ENCODE measurements at places on chromosomes 7 and 10.
A peak's percentile ranks its signal among the peaks of the same experiment; 100 is the strongest.

DNA sequence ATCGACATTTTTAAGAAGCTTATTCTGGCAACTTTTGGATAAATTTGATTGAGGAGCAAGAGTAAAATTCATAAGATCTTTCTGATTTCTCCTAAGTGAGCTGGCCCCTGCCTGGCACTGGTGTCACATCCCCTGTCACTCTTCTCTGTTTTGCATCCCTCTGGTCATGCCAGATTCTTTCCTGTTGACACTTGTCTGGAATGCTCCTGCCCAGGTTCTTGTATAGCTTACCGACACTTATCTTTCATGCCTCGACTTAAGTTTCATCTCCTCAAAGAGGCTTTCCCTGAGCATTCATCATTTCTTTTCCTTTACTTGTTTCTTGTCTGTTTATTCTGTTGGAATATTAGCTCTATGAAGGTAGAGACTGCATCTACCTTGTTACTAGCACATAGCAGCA lies 22.2 kb upstream of the AASS start:
- DNase-seq, result no peak

- DNase-seq, result peak; percentile 19
These were observed at the start of gene CHPF2 for GRCh38 chr7:151232091-151232916. Gene CHPF2 (plus strand): TSS chr7:151232483. CDS start chr7:151234012, 1,529 bp downstream.

- DNase-seq, result no peak
These were observed 29.6 kb upstream of the ZNF488 start for GRCh38 chr10:47413531-47414226.

DNA sequence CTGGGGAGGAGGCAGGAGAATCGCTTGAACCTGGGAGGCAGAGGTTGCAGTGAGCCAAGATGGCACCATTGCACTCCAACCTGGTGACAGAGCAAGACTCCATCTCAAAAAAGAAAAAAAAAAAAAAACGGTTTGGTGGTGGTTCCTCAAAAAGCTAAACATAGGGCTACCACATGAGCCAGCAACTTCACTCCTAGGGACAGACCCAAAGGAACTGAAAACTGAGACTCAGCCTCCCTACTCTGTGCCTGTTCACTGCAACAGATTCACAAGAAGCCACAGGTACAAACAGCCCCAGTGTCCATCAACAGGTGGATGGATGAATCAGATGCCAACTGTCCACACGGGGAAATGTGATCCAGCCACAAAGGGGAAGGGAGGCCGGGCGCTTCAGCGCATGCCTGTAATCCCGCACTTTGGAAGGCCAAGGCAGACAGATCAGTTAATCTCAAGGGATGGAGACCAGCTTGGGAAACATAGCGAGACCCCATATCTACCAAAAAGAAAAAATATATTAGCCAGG lies 79.1 kb upstream of the TNRC18 start:
- DNase-seq, result no peak

GRCh38 chr7:50742401-50742800 lies 40.3 kb downstream of the GRB10 start:
- no peak for DNase-seq

GRCh38 chr7:118232837-118233236 lies 8.3 kb downstream of the ANKRD7 start:
- peak; percentile 26 for DNase-seq

- DNase-seq, result no peak
These were observed 37.6 kb upstream of the TCF7L2 start for GRCh38 chr10:112912410-112912928.

- DNase-seq, result no peak
These were observed 51.1 kb downstream of the ELFN1 start for GRCh38 chr7:1721047-1721690.

DNA sequence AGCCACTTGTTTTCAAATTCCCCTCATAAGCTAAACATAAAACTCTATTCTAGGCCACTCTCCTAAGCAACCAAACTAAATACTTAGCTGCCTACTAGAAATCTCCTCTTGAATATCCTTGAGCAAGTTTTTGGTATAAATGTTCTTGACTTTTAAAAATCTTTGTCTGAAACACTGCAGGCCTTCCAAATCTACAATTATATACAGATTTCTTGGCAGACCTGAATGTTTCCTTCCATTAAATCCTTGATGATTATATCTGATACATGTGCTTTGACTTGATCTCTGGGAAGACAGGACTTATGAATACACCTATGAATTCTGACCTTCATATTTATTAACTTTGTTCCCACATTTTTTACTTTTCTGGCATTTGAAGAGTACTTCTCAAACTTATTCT lies 314.5 kb downstream of the CACNA2D1 start:
- no peak for DNase-seq

DNA sequence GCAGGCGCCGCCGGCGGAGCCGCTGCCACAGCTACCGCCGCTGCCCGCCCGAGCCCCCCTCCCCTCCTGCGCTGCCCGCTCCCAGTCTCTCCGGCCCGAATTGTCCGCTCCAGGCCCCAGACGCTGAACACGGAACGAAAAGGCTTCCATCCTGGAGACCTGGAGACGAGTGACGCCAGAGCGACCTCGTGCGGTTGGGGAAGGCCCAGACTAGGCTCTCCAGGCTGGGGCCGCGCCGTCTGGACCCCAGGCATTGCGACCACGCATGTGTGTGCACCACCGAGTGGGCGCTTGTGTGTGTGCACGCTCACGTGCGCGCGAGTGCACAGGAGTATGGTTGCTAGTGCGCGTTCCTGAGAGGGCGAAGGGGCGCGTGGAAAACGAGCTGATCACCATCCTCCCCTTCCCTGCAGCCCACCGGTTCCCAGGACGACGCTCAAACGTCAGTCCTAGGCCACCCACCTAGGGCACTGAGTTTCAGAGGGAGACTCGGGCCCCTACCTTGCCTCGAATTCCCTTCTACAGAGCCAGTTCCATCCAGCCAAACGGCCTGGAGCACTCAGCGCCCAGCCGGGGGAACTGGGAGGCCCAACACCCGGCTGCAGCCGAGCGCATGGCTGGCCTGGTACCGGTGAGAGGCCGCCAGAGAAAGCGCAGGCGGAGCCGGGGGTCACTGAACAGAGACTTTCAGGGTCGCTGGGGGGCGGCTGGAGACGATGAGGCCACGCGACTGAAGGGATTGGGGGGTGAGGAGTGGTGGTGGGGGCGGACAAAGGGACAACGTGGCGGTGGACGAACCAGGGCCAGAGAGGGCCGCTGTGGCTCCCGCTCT lies 11.6 kb downstream of the LBX1 start:
- DNase-seq, result no peak

GRCh38 chr7:106980358-106980685 lies 64.2 kb upstream of the PRKAR2B start:
- no peak for DNase-seq

GRCh38 chr10:5944389-5945189 lies 32.8 kb downstream of the IL15RA start:
- peak; percentile 63 for DNase-seq

DNA sequence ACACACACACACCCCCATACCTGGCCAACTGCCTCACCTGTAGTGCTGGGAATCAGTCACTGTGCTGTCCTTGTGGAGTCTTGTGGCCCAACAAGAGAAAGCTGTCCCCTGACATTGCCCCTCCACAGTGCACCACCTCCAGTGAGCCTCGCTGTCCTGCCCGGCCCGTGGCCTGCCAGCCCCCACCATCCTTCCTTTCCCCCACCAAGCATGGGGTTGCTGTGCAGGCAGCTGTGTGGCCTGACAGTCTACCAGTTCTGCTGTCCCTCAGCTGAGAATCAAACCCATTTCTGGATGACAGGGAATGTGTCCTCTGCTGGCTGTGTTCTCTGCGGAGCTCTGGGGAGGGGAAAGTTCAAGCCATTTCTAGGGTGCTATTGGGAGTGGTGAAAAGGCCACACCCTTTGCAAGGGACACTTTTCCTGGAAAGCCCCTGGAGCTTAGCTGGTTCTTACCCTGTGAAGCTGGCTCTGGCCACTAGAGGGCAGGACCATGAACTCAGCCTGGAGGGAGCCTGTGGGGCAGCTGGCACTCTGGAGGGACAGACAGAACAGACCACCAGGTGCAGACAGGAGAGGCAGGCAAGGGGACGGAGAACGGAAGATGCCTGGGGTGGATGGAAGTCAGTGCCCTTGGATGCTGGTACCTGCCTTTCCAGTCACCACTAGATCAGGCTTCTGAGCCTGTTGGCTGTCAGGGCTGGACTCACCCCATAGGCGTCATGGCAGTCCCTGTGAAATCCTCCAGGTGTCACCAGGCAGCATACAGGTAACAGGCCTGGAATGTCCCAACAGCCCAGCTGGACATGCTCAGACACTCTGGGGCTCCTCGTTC lies 10.5 kb upstream of the MTPAP start:
- DNase-seq, result peak; percentile 11

DNA sequence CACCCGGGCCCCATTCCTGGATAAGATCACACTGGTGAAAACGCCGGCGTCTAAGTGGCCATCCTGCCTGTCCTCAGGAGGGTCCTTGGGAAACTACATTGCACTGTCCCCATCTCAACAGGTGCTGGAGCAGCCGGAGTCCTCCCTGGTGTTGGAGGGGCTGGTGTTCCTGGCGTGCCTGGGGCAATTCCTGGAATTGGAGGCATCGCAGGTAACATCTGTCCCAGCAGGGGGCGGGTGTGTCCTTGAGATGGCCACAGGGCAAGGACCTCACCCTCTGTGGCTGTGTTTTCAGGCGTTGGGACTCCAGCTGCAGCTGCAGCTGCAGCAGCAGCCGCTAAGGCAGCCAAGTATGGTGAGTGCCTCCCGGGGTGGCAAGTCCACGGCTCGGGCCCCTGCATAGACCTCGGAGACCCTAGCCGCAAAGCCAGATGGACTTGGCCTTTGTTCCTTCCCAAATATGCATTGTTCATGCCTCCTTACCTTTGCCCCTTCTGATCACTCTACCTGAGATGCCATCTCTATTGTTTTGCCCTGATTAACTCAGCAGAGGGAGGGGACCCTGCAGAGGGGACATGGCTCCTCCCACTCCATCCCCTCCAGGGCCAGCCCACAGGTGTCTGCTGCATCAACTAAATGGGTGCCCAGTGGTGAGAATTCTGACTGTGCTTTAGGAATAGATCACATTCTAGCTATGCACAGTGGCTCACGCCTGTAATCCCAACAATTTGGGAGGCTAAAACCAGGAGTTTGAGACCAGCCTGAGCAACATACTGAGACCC lies 23.8 kb downstream of the ELN start:
- no peak for DNase-seq

DNA sequence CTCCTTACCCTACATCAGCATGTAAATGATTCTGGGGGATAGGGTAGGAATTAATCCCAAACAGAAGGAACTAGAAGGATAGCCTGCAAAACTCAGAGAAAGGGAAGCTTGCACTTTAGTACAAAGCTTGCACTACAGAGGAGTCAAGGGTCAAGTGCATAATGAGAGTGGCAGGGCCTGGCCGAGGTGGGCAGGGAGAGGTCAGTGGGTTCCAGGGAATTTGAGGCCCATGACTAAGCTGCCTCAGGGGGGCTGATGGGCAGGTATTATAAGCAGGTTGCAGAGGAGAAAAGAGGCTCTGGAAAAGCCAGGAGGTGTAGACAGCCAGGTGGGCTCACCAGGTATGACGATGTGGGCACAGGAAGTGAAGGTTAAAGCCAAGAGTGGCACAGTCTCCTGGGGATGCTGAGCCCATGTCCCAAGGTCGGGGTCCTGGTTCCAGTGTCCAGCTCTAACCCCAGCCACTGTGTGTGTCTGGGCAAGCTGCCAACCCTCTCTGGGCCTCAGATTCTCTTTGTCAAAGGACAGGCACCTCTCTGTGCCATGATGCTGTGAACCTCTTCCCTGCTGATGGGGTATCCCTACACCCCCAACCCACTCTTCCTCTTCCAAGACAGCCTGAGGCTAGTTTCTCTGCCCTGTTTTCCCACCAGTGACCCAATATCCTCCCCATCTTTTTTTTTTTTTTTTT lies 32.0 kb upstream of the ELN start:
- DNase-seq, result no peak

- DNase-seq, result no peak
These were observed 488 bp downstream of the ARMC10 start for GRCh38 chr7:103075337-103075918.

DNA sequence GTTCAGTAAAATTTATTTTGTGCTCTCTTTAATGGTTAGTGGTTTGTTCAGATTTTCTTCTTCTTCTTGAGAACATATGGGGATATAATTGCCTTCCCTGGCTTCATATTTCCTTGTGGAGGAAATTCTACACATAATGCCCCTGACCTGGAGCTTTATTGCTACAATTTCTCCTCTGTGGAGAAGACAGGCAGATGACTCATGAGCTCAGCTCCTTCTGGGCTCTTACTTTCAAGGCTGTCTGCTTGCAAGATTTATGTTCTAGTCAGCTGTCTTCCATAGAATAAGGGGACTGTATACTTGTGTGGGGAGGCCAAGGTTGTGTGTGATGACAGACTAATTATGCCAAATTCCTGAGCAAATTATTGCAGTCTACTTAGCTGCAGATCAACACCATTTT lies 1.6 kb downstream of the LRRD1 start:
- no peak for DNase-seq

- no peak for DNase-seq
These were observed 44.7 kb downstream of the MXI1 start for GRCh38 chr10:110252151-110252550.

GRCh38 chr7:67512481-67512880 lies 515.8 kb downstream of the TYW1 start:
- DNase-seq, result no peak

DNA sequence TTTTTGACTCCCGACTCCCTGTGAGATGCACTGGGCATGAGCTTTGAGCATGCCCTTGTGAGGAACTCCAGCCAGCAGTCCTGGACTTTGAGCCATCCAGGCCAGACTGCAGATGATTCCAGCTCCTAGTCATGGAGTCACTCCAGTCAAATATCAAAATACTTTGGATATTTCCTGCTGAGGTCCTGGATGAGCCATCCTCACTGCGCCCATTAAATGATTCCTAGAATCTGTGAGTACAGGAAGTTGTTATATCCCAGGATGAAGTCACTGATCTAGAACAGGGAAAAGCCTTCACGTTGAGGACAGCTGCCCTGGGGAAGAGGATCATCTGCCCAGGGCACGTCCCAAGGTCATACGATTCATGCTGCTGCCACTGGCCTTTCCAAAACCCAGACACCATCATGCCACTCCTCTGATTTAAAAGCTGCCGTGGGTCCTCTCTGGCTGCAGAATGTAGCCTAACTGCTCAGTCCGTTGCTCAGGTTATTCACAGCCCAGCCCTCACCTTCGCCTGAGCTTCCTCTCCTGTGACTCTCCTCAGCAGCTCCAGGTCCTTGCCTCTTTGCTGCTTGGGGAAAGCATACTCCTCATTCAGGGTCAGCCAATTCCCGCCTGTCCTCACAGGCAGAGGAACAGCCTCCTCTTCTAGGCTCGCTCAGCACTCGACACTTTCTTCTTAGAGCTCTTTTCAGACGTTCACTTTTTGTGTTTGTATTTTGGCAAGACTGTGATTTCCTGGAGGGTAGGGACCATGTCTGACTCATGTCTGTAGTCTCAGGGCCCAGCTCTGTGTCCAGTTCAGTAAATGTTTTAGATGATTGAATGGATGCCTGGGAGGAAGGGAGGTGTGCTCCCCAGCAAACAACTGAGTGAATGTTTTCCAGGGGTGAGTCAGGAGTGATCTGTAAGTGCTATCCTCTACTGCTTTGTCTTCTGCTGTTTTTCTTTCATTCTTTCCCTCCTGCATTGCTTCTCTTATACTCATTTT lies 157.8 kb downstream of the SNX10 start:
- DNase-seq, result peak; percentile 23

- peak; percentile 88 for DNase-seq
These were observed 94.6 kb upstream of the SMNDC1 start for GRCh38 chr10:110399106-110399964.

- no peak for DNase-seq
These were observed 70.9 kb downstream of the FAM171A1 start for GRCh38 chr10:15300145-15300544.

- DNase-seq, result no peak
These were observed 10.3 kb downstream of the MNX1 start for GRCh38 chr7:156999958-157000726.

Data from keratinocyte (primary cell).